Stimulated activated naive CD4-positive, alpha-beta T cell (primary cell): ENCODE measurements at places on chromosomes 3 and 15.

- no peak for DNase-seq
These were observed 207.1 kb upstream of the PFN2 start for GRCh38 chr3:150177673-150178381.

DNA sequence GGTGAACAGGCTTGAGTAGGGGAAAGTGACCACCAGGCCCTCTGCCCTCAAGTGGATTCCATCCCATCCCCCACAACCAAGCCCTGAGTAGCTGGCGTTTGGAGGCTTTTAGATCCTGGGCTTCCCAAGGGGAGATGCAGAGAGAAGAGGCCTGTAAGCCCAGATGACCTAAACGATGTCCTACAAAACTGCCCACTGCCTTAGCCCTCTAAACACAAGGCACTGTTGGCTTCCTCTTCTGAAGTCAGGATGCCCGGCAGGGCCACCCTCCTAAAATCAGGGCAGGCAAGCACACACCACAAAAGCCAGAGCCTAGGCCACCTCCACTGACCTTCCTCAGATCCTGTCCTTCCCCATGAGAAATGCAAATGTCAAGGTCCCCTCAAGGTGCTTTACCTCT lies 68.6 kb downstream of the ADCY5 start:
- DNase-seq, result no peak

DNA sequence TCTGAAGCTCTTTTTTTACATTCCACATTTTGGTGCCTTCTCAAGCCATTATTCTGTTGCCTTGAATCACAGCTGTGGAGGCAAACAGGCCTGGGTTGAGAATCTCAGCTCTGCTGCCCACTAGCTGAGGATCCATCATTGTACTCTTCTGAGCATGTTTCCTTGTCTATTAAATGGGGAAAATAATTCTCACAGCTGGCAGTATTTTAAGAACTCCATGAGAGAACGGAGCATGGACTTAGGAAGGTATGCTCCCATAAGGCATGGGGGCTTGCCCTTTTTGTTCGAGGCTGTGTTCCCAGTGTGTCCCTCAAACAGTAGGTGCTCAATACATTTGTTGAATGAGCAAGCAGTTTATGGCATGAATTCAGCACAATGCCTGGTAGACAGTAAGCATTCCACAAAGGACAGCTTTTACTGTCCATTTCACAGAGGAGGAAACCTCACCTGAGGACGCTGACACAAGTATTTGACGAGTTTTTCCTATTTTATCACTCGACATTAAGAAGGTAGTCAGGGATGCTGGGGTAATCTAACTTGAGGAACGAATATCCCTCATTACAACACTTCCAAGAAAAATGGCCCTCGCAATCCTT lies 2.1 kb upstream of the PTPRG start:
- no peak for DNase-seq

DNA sequence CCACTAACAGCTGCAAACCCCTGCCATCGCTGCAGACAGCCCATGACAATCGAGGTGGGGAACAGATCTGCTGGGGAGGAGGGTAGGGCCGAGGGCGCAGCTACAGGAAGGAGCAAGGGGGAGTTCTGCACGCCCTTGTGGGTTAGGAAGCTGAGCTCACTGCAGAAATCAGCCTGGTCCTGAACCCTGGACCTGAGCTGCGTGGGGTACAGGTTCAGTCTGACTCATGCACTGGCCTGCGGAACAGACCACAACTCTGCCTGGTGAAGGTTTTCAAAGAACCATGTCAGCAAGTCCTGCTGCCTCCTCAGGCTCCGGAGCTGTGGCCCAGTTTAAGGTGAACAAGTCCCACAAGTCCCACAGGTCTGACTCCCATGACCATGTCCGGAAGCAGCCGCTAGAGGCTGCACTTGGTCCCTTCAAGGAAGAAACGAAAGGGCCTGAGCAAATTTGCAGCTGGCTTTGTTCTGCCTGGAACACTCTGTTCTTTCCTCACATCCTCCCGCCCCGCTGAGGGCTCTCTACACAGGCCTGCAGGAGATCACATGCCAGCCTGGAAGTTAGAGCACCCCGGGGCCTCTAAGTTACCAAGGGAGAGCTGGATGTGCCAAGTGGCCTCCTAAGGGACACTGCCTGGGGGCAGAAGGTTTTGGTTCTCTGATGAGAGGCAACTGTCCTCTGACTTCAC lies 49.4 kb upstream of the AKAP13 start:
- DNase-seq, result peak; percentile 48

DNA sequence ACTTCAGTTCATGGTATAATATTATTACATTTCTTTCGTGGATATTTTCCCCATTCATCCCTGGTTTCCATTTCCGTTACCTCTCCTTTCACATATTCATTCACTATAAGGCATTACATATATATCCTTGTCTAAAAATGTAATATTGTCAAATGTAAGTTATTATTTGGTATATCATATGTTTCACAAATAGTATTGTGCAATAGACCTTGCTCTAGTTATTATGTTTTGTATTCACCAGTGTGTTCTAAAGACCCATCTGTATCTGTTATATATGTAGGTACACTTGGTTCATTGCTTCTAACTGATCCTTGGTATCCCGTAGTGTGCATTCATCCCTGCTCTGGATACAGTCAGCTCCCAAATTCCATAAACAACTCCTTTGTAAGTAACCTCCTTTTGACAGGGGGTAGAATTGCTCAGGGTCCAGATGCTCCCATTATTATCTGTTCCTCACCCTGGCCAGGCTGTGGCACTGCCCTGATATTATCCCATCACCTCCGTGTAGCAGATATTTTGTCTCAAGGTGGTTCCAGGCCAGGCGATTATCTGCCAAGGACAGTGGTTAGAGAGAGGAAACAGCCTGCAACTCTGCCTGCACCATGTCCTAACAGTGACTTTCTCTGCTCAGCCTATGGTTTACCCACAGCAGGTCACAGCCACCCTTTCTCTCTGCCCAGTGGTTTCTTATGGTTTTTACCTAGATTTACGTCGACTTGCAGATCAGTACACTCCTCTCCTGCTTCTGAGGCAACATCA lies 29.2 kb downstream of the PAQR9 start:
- DNase-seq, result no peak

- no peak for DNase-seq
These were observed 409.9 kb downstream of the RBMS3 start for GRCh38 chr3:29690686-29691353.

DNA sequence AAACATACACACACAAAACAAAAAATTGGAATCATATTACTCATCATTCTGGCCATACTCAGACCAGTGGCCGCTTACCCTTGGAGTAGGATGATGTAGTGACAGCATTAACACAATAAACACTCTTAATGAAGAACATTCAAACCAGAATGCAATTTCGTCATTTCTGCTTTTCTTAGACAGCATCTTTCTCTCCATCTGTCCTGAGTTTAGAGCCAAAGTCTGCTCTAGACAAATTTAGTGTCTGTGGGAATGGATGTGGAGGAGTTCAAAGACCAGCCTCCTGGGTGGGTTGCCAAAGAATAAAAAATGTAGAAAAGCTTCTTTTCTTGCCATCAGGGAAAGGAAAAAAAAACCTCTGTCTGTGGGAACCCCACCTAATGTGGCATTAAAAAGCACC lies 212.4 kb upstream of the POU1F1 start:
- DNase-seq, result no peak

- no peak for DNase-seq
These were observed 149.4 kb downstream of the CFAP20DC start for GRCh38 chr3:58900386-58900785.

DNA sequence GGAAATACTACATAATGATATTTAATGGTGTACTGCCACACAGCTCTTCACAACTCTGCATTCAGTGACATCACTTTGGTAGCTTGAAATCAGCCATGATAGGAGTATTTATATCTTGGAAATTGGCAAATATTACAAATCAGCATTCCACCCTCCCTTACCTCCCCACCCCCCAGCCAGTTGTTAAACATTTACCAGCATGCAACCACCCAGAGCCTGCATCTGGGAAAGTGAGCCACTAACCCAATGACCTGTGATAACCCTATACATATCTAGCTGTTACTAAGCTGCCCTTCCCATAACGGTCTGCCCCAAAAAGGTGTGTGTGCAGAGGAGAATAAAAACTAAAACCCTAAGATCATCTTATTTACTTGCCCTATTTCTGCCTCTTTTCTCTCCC lies 44.6 kb upstream of the SATB1 start:
- DNase-seq, result no peak

GRCh38 chr3:5126586-5126985 lies 4.5 kb downstream of the ARL8B start:
- DNase-seq, result no peak

GRCh38 chr3:88093266-88093665 lies 34.2 kb downstream of the ZNF654 start:
- DNase-seq, result no peak
